Activated T-helper 2 cell treated with anti-CD3 and anti-CD28 coated beads, Interferon-gamma antibody, Interleukin-2, Interleukin-4, amounts not matched to agents 10 μg/mL and 5 μg/mL and 100 μg/mL, durations not matched to agents 14 hours and 24 hours and 36 hours (primary cell): ENCODE measurements at places on chromosomes 7 and 10.

DNA sequence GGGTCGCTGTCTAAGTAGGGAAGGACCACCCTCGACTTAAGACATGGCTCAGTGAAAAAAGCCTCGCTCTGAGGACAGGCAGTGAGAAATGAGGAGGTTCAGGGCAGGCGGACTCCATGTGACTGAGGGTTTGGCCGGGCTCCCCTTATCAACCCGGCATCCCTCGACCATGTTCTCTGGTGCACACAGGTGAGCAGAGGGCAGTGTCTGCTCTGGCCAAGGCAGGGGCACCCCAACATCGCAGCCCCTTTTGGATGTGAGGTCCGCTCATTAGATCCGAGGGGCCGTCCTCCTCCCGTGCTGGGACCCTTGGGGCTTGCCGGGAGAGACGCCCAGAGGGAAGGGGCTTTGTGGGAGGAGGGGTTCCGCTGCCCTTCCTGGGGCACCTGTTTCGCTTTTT lies 475.1 kb downstream of the DNAJB6 start:
- no peak overlapping the region for H3K4me3 ChIP-seq
- DNase-seq, result no peak
- H3K4me1 ChIP-seq, result no peaks in the 10 kb centered on the region
- H3K36me3 ChIP-seq, result no peaks in the 10 kb centered on the region

- H3K27ac ChIP-seq, result no peak overlapping the region
- H3K4me1 ChIP-seq, result no peaks in the 10 kb centered on the region
- no peak overlapping the region for H3K4me3 ChIP-seq
- DNase-seq, result no peak
- peaks cover 2% of the 10 kb centered on the region for H3K27me3 ChIP-seq
These were observed 579.8 kb downstream of the PARD3 start for GRCh38 chr10:34235164-34235832.

GRCh38 chr10:19848226-19848985 lies 32.2 kb downstream of the PLXDC2 start:
- H3K27me3 ChIP-seq, result no peaks in the 10 kb centered on the region
- no peaks in the 10 kb centered on the region for H3K36me3 ChIP-seq
- no peak for DNase-seq
- H3K4me1 ChIP-seq, result no peaks in the 10 kb centered on the region

- H3K4me3 ChIP-seq, result no peak overlapping the region
- H3K4me1 ChIP-seq, result peaks cover 24% of the 10 kb centered on the region
- DNase-seq, result no peak
- peaks cover 17% of the 10 kb centered on the region for H3K36me3 ChIP-seq
- H3K27me3 ChIP-seq, result no peaks in the 10 kb centered on the region
These were observed 3.7 kb downstream of the ZNF775 start for GRCh38 chr7:150382844-150383225.

- H3K4me3 ChIP-seq, result no peak overlapping the region
- DNase-seq, result no peak
- H3K27ac ChIP-seq, result no peak overlapping the region
- H3K36me3 ChIP-seq, result no peaks in the 10 kb centered on the region
These were observed 675.6 kb downstream of the MAGI2 start for GRCh38 chr7:78777829-78778228.

GRCh38 chr7:138776166-138776833 lies 21.5 kb upstream of the TMEM213 start:
- no peaks in the 10 kb centered on the region for H3K36me3 ChIP-seq
- H3K4me1 ChIP-seq, result no peaks in the 10 kb centered on the region
- H3K27me3 ChIP-seq, result no peaks in the 10 kb centered on the region

DNA sequence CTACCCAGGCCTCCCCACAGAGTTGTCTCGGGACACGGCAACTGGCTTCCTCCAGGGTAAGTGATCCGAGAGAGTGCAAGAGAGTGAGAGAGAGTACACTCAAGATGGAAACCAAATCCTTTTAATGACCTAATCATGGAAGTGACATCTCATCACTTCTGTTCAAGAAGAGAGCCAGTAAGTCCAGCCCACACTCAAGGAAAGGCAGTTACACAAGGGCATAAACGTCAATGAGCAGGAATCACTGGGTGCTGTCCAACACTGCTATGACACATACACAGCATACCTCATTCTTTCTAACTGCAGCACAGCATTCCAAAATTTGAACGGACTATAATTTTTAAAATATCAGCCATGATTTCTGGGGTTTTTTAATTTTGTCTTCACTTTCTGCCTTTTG lies 29.3 kb upstream of the OSBPL3 start:
- no peak for DNase-seq
- no peak overlapping the region for H3K27ac ChIP-seq
- peaks cover 9% of the 10 kb centered on the region for H3K4me1 ChIP-seq
- no peak overlapping the region for H3K4me3 ChIP-seq
- peaks cover 10% of the 10 kb centered on the region for H3K27me3 ChIP-seq

- no peaks in the 10 kb centered on the region for H3K27me3 ChIP-seq
- no peak overlapping the region for H3K4me3 ChIP-seq
- peaks cover 13% of the 10 kb centered on the region for H3K4me1 ChIP-seq
- no peaks in the 10 kb centered on the region for H3K36me3 ChIP-seq
- H3K27ac ChIP-seq, result no peak overlapping the region
These were observed 8.0 kb upstream of the HSPB1 start for GRCh38 chr7:76294344-76295024.

- peaks cover 2% of the 10 kb centered on the region for H3K4me1 ChIP-seq
- H3K4me3 ChIP-seq, result no peak overlapping the region
- H3K27ac ChIP-seq, result no peak overlapping the region
- no peaks in the 10 kb centered on the region for H3K36me3 ChIP-seq
- DNase-seq, result no peak
These were observed 110.6 kb downstream of the RAB11FIP2 start for GRCh38 chr10:117936141-117936540.

DNA sequence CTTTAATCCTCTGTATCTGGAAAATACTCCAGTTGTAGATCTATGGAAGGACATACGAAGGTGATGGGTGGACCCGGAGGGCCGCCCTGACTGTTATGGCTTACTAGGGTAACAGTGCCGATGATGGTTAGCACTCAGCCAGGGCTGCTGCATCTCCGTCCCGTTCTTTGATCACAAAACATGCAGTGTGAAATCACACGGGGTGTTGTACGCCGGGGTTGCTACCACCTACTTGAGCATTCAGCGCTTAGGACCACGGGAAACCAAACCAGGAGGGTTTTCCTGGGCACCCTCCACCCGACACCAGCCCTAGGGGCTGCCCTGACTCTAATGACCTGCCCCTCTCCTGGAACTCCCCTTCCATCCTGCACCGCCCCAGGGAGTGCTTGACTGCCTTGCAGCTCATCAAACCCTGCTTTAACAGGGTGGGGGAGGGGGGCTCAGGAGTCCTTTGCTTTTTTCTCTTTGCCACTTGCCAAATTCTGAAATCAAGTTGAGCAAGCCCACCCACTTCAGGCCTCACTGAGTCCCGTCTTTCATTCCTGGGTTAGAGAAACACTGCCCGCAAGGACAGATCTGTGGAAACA lies 20.4 kb downstream of the ZNF775 start:
- no peaks in the 10 kb centered on the region for H3K27me3 ChIP-seq
- H3K4me1 ChIP-seq, result peaks cover 38% of the 10 kb centered on the region
- DNase-seq, result no peak
- no peak overlapping the region for H3K4me3 ChIP-seq
- no peaks in the 10 kb centered on the region for H3K36me3 ChIP-seq

- no peak for DNase-seq
- peaks cover 3% of the 10 kb centered on the region for H3K27me3 ChIP-seq
- H3K36me3 ChIP-seq, result no peaks in the 10 kb centered on the region
- H3K4me3 ChIP-seq, result no peak overlapping the region
These were observed 509.7 kb upstream of the PODXL start for GRCh38 chr7:132065989-132066603.

- DNase-seq, result no peak
- H3K36me3 ChIP-seq, result no peaks in the 10 kb centered on the region
- no peak overlapping the region for H3K27ac ChIP-seq
These were observed 85.6 kb upstream of the CAPZA2 start for GRCh38 chr7:116776610-116777289.

DNA sequence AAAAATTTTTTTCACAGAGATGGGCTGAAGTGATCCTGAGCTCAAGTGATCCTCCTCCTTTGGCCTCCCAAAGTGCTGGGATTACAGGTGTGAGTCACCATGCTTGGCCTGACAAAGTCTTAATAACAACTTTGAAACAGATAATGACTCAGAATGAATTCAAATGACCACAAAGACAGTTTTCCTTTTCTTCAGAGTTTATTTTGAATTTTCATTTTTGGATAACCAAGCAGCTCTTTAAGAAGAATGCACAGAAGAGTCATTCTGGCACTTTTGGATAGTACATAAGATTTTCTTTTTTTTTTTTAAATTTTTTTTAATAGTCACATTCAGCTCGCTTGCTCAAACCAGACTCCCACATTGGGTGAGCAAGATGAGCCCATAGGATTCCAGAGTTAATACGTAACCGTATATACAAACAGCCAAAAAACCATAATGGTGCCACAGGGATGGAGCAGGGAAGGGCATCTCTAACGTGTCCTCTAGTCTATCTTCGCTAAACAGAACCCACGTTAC lies 43.0 kb upstream of the NMT2 start:
- no peak for DNase-seq
- no peak overlapping the region for H3K27ac ChIP-seq
- H3K4me3 ChIP-seq, result no peak overlapping the region

DNA sequence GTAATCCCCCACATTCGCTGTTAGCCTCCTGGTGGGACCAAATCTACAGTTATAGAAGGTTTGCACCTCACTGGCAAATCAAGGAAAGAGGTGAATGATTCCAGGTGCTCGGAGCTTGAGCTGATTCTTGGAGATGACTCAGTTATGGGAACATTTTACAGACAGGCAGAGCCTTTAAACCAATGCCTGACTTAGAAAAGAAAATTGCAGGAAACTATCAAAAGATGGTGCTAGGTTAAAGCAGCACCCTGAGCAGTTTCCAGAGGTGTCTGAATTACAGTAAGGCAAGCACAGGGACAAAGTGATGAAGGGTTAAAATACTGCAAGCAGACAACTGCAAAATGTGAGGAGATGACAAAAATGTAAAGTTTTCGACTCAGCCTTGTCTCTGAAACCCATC lies 2.9 kb downstream of the LRRTM3 start:
- H3K27ac ChIP-seq, result no peak overlapping the region
- no peak for DNase-seq
- H3K4me1 ChIP-seq, result peaks cover 4% of the 10 kb centered on the region

- no peaks in the 10 kb centered on the region for H3K4me1 ChIP-seq
- H3K27ac ChIP-seq, result no peak overlapping the region
- H3K4me3 ChIP-seq, result no peak overlapping the region
- no peaks in the 10 kb centered on the region for H3K27me3 ChIP-seq
These were observed 12.7 kb upstream of the FOXL3 start for GRCh38 chr7:277228-277627.
